Liver (tissue), 10 donors: ENCODE measurements at places on chromosomes 7 and 10. TPM values are rescaled to one million over a fixed set of nuclear protein-coding genes. Genes with fewer than 3 reads are reported as not detected.

CDK14 gene
- polyA plus RNA-seq, result 4.2 TPM

ADCYAP1R1 gene
- not detected for polyA plus RNA-seq

NFKB2 gene
- 7.2 TPM for polyA plus RNA-seq

STK32C gene
- polyA plus RNA-seq, result 2.4 TPM

IFIT3 gene
- 10.9 TPM for polyA plus RNA-seq

AKR1C8 gene
- 19.2 TPM for polyA plus RNA-seq

PRPS1L1 gene
- polyA plus RNA-seq, result not detected

DNA sequence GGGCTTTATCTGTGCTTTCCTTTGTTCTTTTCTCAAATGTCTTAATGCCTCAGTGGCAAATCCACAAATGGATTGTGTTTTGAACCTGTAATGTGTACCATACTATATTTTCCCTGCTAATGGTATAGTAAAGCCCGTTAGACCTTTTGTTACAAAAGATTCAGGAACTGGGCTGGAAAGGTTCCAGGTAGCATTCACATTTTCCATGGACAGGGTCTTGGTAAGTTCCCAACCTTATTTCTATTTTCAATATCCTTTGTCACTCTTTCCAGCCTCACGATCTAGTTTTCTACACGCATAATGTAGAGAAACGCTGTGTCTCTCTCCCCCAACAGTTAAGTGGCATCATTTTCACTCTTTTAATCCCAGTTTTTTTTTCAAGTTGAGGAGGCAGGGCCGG lies 153.0 kb downstream of the PLCE1 start:
- no peaks in the 10 kb centered on the region for H3K27me3 ChIP-seq
- no peaks in the 10 kb centered on the region for H3K4me1 ChIP-seq
- no peak for DNase-seq
- H3K4me3 ChIP-seq, result no peak overlapping the region

DNA sequence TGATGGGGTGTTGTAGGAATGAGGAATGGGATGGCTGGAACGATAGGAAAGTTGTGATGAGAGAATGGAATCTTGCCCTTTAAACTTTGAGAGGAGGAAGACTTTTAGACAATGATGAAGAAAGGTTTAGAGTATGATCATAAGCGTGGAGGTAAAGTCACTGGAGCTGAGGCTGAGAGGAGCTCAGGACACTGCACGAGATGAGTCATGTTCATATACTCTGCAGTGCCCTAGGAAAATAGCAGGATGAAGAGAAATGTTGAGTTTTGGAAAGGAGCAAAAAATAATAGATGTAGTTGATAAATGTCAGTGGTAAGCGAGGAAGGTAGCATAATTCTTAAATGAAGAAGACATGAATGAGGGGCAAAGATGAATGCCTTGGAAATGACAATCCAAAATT lies 28.3 kb upstream of the CUL1 start:
- H3K4me1 ChIP-seq, result no peaks in the 10 kb centered on the region
- no peaks in the 10 kb centered on the region for H3K36me3 ChIP-seq
- no peak overlapping the region for H3K27ac ChIP-seq
- H3K4me3 ChIP-seq, result no peak overlapping the region
- DNase-seq, result no peak
- H3K27me3 ChIP-seq, result no peaks in the 10 kb centered on the region

GRCh38 chr10:119614686-119615085 lies 17.9 kb upstream of the TIAL1 start:
- H3K36me3 ChIP-seq, result no peaks in the 10 kb centered on the region
- no peak overlapping the region for H3K27ac ChIP-seq
- DNase-seq, result no peak
- no peak overlapping the region for H3K4me3 ChIP-seq

DNA sequence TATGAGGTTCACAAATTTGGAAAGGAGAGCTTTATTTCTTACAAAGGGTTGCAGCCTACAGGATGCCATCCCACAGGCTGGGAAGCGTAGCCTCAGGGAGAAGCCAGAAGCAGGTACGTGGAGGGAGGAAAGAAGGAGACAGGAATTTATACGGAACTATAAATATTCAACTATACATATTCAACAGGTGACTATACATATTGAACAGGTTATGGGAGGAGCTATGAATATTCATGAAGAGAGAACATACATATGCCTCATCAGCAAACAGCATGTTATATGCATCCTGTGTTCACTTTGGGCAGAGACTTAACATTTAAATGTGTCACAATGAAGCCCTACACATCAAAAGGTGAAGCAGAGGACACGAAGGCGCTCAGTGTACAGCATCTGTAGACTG lies 40.5 kb upstream of the LMTK2 start:
- no peaks in the 10 kb centered on the region for H3K27me3 ChIP-seq
- no peak overlapping the region for H3K27ac ChIP-seq
- no peaks in the 10 kb centered on the region for H3K4me1 ChIP-seq
- no peak overlapping the region for H3K4me3 ChIP-seq
- DNase-seq, result no peak

- H3K27me3 ChIP-seq, result peaks cover 5% of the 10 kb centered on the region
- no peak for DNase-seq
Observed at GRCh38 chr10:131167036-131167860, 144.3 kb downstream of the TCERG1L start.

- H3K4me1 ChIP-seq, result no peaks in the 10 kb centered on the region
- DNase-seq, result no peak
- H3K4me3 ChIP-seq, result no peak overlapping the region
- H3K36me3 ChIP-seq, result no peaks in the 10 kb centered on the region
- no peaks in the 10 kb centered on the region for H3K27me3 ChIP-seq
- no peak overlapping the region for H3K27ac ChIP-seq
Observed at GRCh38 chr10:64010711-64011110, 489.5 kb downstream of the REEP3 start.

DNA sequence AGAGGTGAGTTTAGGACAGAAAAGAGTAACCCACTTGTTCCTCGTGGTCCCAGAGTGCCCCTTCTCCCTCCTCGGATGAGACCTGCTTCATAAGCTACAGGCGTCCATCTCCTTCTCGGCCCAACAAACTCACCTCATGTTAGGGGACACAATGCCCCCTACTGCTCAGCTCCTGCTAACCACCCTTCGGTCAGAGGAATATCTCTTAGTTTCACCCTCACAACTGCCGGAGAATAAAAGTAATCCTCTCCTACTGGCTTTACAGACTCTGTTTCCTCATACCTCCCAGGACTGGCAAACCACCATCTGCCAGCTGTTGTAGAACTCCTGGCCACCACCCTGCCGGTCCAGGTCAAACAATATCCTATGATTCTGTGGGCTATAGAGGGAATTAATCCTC lies 3.2 kb downstream of the AKR1B15 start:
- H3K36me3 ChIP-seq, result no peaks in the 10 kb centered on the region
- no peak for DNase-seq
- no peak overlapping the region for H3K27ac ChIP-seq

DNA sequence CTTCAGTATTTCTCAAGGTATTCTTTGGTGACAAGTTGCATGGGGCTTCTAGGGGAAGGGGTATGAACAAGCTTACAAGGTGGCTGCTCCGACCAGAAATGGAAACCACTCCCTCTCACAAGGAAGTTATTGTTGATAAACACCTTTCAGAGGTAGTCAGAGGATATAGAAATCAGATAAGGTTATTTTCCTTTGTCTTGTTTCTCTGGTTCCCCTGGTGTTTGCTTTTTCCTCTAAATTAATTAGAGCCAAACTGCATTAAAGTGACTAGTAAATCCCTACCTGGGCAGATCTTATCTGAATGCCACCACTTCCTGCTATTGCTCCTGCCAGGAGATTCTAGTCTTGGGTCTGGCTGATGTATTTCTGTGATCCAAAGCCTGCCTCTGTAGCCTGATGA lies 725.4 kb downstream of the INHBA start:
- no peak overlapping the region for H3K4me3 ChIP-seq
- H3K4me1 ChIP-seq, result no peaks in the 10 kb centered on the region
- no peaks in the 10 kb centered on the region for H3K36me3 ChIP-seq
- DNase-seq, result no peak

DNA sequence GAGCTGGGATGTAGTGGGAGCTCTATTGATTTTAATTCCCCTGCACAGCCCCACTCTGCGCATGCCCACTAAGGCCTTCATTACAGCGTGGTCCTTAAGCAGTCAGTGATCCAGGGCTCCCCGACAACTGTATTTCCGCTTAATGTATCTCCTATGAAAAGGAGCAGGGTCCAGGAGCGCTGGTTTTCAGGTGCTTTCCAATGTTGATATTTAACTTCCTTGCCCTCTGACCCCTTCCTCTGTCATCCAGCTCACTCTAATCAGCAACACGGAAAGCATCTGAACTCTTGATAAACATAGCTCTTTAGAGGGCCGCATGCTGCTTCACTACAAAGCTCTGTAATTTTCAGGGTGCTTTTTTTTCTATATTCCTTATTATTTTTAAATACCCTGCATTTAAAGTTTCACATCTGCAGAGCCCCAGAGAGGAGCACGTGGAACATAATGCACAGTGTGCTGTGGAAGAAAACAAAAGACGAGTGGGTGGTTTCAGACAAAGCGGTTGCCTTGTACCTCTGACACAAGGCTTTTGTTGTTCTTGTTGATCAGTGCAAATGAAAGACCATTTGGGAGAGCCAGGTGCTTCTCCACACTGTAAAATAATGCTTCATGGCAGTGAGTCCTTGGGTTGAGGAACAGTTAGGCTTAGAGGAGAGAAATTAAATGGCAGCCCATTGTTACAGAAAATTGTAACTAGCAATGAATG lies 465.9 kb upstream of the CELF2 start:
- H3K4me3 ChIP-seq, result no peak overlapping the region
- H3K27me3 ChIP-seq, result no peaks in the 10 kb centered on the region
- no peak overlapping the region for H3K27ac ChIP-seq
- no peaks in the 10 kb centered on the region for H3K4me1 ChIP-seq

DNA sequence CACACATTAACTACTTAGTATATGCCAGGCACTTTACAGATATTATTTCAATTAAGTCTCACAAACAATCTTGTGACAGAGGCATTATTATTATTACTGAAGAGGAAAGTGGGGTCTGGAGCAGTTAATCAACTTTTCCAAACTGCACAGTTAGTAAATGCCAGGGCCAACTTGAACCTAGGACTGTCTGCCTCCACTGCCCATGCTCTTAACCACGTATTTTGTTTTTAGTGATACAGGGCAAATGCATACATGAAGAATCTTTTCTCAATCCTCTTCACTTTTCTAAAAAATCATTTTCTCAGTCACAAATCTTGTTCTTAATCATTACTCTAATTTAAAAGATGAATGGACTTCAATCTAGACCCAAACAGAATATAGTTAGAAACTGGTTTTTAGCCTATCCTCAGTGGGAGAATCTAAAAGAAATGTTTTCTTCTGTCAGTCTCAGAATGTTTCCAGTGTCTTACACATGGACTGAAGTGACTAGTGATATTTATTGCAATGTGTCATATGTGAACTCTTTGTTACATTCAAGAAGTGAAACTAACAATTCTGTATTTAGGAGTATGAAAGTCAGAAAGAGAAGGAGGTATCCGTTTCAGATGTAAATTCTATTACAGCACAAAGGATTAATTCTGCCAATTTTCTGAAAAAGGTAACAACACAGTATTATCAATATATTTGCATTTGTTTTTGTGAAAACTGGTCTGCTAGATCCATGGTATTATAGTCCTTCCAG lies 55.5 kb upstream of the CCNJ start:
- no peak overlapping the region for H3K4me3 ChIP-seq
- H3K27me3 ChIP-seq, result no peaks in the 10 kb centered on the region
- no peak overlapping the region for H3K27ac ChIP-seq

GRCh38 chr10:125983161-125983560 lies 86.8 kb downstream of the FANK1 start:
- DNase-seq, result no peak
- no peaks in the 10 kb centered on the region for H3K4me1 ChIP-seq
- no peak overlapping the region for H3K4me3 ChIP-seq
- no peaks in the 10 kb centered on the region for H3K36me3 ChIP-seq
- H3K27ac ChIP-seq, result no peak overlapping the region
- H3K27me3 ChIP-seq, result no peaks in the 10 kb centered on the region

GRCh38 chr7:8597565-8597964 lies 164.2 kb downstream of the NXPH1 start:
- no peaks in the 10 kb centered on the region for H3K27me3 ChIP-seq
- H3K27ac ChIP-seq, result no peak overlapping the region
- no peak for DNase-seq
- H3K36me3 ChIP-seq, result no peaks in the 10 kb centered on the region

DNA sequence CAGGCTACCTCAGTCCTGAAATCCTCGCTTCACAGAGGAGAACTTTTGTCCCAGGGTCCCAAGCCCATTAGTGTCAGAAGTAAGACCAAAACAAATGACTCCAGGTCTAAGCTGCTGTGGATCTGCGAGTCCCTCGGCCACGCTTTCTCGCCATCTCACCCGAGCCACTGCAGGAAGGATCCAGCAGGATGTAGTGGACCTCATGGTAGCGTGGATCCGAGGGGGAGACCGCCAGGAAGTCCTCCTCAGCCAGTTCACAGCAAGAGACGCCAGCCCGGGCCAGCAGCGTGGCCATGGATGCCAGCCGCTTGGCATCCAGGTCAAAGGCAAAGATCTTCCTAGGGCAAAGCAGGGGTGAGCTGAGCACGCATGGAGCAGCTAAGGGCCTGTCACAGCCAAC lies 4.6 kb downstream of the NSUN5 start:
- H3K36me3 ChIP-seq, result peaks cover 7% of the 10 kb centered on the region
- H3K4me3 ChIP-seq, result no peak overlapping the region
- no peak overlapping the region for H3K27ac ChIP-seq
- peaks cover 6% of the 10 kb centered on the region for H3K4me1 ChIP-seq

GRCh38 chr7:150481186-150481920 lies 30.9 kb downstream of the GIMAP8 start:
- peak overlapping the region; percentile 44 for H3K27ac ChIP-seq
- H3K27me3 ChIP-seq, result no peaks in the 10 kb centered on the region
- H3K4me1 ChIP-seq, result no peaks in the 10 kb centered on the region
- no peak overlapping the region for H3K4me3 ChIP-seq
- no peaks in the 10 kb centered on the region for H3K36me3 ChIP-seq

- DNase-seq, result no peak
- no peaks in the 10 kb centered on the region for H3K27me3 ChIP-seq
- no peaks in the 10 kb centered on the region for H3K4me1 ChIP-seq
- no peak overlapping the region for H3K27ac ChIP-seq
Observed at GRCh38 chr7:98038731-98039130, 48.7 kb upstream of the OCM2 start.

GRCh38 chr10:126902157-126902556 lies 3.1 kb upstream of the DOCK1 start:
- H3K27me3 ChIP-seq, result no peaks in the 10 kb centered on the region
- no peak overlapping the region for H3K4me3 ChIP-seq
- no peaks in the 10 kb centered on the region for H3K36me3 ChIP-seq
- no peak for DNase-seq
- peaks cover 4% of the 10 kb centered on the region for H3K4me1 ChIP-seq

GRCh38 chr7:102169651-102170392 lies 116.8 kb upstream of the SH2B2 start:
- H3K4me3 ChIP-seq, result no peak overlapping the region
- peaks cover 2% of the 10 kb centered on the region for H3K4me1 ChIP-seq
- no peak for DNase-seq

- DNase-seq, result no peak
- no peaks in the 10 kb centered on the region for H3K4me1 ChIP-seq
- no peaks in the 10 kb centered on the region for H3K27me3 ChIP-seq
- no peak overlapping the region for H3K4me3 ChIP-seq
- no peaks in the 10 kb centered on the region for H3K36me3 ChIP-seq
Observed at GRCh38 chr10:5511231-5511884, 12.0 kb upstream of the CALML5 start.
